ENCODE measurements at places on chromosomes 1 and 21.

GRCh38 chr1:235127203-235127602, 1.4 kb downstream of the TOMM20 start:
- peak overlapping the region; percentile 98 for H3K4me3 ChIP-seq
- peaks cover 30% of the 10 kb centered on the region for H3K4me1 ChIP-seq
- DNase-seq = no peak
- H3K27ac ChIP-seq = peak overlapping the region; percentile 96

- peaks cover 7% of the 10 kb centered on the region for H3K36me3 ChIP-seq
- no peaks in the 10 kb centered on the region for H3K4me1 ChIP-seq
- peaks cover 40% of the 10 kb centered on the region for H3K27me3 ChIP-seq
- no peak for DNase-seq
- H3K27ac ChIP-seq = no peak overlapping the region
Measured at GRCh38 chr1:107964336-107965109, 457 bp downstream of the VAV3 start.

GRCh38 chr1:169027607-169028320, 78.7 kb upstream of the ATP1B1 start:
- DNase-seq = no peak
- no peak overlapping the region for H3K27ac ChIP-seq

GRCh38 chr1:11473491-11474034, 5.4 kb upstream of the DISP3 start:
- peak; percentile 18 for DNase-seq
- no peak overlapping the region for H3K4me3 ChIP-seq
- H3K36me3 ChIP-seq = no peaks in the 10 kb centered on the region
- no peaks in the 10 kb centered on the region for H3K4me1 ChIP-seq
- no peak overlapping the region for H3K27ac ChIP-seq

DNA sequence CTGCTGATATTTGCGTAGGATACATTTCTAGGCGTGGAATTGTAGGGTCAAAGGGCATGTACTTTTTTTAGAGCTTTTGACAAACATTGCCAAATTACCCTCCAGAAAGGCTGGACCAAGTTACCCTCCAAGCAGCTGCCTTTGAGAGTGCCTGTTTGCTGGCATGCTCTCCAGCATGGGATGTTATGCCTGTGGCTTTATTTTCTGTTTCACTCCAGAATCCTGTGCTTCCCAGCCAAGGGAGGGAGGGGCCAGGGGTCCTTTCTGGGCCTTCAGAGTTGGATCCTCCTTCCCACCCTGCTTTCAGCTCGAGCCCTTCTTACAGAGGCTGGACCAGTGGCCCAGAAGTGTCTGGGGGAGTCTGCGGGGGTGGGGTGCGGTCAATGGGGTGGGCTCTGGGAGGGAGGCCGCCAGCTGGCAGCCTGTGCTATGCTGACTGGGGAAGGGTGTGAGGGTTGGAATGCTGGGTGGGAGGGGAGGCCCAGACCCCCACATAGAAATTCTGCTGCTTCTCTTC, 81.2 kb downstream of the EPHB2 start:
- no peak overlapping the region for H3K4me3 ChIP-seq
- peaks cover 24% of the 10 kb centered on the region for H3K4me1 ChIP-seq
- H3K36me3 ChIP-seq = no peaks in the 10 kb centered on the region

GRCh38 chr1:218025454-218025853, 259.6 kb upstream of the RRP15 start:
- H3K27me3 ChIP-seq = no peaks in the 10 kb centered on the region
- H3K4me1 ChIP-seq = no peaks in the 10 kb centered on the region
- no peaks in the 10 kb centered on the region for H3K36me3 ChIP-seq
- DNase-seq = no peak
- H3K27ac ChIP-seq = no peak overlapping the region

GRCh38 chr1:72567521-72567920, 285.2 kb upstream of the NEGR1 start:
- DNase-seq = no peak
- no peaks in the 10 kb centered on the region for H3K36me3 ChIP-seq
- H3K4me3 ChIP-seq = no peak overlapping the region

DNA sequence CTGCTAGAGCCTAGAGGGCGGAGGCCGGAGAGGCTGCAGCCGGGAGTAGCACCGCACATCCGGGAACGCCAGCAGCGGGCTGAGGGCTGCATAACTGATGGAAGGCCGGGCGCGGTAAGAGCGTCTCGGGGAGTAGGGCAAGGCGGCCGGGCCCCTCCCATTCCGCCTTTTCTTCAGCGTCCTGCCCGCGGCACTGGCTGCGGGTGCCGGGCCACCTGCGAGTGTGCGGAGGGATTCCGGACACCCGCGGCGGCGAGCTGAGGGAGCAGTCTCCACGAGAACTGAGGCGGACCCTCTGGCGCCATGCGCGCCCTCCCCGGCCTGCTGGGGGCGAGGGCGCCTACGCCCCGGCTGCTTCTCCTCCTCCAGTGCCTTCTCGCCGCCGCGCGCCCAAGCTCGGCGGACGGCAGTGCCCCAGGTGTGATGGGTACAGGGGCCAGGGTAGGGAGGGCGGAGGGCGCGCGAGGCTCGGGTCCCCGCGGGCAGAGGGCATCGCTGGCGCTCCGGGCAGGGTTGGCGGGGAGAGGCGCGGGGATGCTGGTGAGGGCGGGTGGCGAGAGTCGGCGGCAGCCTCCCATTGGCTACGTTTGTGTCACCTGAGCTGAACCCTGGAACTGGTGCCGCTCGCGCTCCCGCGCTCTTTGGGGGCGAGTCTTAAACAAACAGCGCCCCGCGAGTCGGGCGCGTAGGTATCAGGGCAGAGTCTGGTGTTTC, 334.4 kb downstream of the SRGAP2C start:
- DNase-seq = peak; percentile 70
- H3K4me1 ChIP-seq = peaks cover 24% of the 10 kb centered on the region
- H3K27ac ChIP-seq = peak overlapping the region; percentile 76
- peaks cover 16% of the 10 kb centered on the region for H3K36me3 ChIP-seq
- no peaks in the 10 kb centered on the region for H3K27me3 ChIP-seq

DNA sequence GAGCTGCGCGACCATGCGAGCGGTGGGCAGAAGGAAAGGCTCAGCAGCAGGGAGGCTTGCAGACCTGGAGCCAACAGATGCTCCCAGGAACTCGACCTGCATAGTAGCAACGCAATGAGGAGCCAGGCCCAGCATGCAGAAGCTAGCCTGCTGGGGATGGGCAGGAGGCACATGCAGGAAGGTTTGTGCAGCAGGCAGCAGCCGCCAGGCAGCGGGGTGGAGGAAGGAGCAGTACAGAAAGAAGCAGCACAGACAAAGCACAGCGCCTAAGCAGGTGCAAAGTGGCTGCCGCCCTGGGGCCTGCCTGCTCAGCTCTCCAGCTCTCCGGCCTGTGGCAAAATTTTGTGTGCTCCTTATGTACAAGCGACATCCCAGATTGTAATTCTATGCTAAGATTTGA, 213.5 kb upstream of the MAP1LC3C start:
- H3K4me1 ChIP-seq = peaks cover 17% of the 10 kb centered on the region
- no peak overlapping the region for H3K4me3 ChIP-seq
- no peaks in the 10 kb centered on the region for H3K36me3 ChIP-seq
- DNase-seq = no peak
- no peak overlapping the region for H3K27ac ChIP-seq

DNA sequence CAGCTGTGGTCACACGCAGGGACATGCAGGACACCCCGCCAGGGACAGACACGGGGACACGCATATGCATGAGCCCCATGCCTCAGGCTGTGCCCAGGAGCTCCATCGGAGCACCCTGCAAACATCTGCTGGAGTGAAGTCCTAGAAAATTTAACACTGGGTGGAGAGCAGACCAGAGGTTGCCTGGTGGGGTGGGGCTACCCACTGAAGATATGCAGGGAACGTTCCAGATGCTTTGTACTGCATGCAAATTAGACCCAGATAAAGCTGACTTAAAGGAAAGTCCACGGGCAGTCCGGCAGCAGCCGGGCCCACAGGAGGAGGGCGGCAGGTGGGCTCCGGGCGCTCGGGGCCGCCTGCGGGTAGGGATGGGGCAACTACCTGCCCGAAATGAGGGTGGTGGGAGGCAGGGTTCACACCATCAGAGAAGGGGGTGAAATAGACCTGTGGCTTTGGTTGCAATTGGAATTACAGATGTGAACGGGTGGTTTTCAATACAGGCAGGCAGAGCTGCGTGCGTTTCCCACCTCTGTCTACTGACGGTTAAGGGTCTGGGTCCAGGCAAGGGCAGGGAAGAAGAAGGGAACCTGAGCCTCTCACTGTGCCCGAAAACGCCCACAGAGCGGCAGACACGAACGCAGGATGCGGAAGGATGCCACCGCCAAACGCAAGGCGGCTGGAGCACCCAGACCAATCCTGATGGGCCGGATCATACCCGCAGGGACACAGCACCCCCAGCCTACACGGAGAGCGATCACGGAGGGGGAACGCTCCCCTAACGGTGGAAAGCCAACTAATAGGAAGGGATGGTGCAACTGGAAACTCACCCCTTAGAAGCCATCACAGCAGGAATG, 21.0 kb downstream of the CFAP74 start:
- no peak for DNase-seq
- H3K4me1 ChIP-seq = no peaks in the 10 kb centered on the region
- H3K27ac ChIP-seq = no peak overlapping the region
- H3K36me3 ChIP-seq = peaks cover 8% of the 10 kb centered on the region

- no peak overlapping the region for H3K4me3 ChIP-seq
- no peak for DNase-seq
- H3K36me3 ChIP-seq = no peaks in the 10 kb centered on the region
Measured at GRCh38 chr1:209030454-209031167, 552.9 kb upstream of the CAMK1G start.

DNA sequence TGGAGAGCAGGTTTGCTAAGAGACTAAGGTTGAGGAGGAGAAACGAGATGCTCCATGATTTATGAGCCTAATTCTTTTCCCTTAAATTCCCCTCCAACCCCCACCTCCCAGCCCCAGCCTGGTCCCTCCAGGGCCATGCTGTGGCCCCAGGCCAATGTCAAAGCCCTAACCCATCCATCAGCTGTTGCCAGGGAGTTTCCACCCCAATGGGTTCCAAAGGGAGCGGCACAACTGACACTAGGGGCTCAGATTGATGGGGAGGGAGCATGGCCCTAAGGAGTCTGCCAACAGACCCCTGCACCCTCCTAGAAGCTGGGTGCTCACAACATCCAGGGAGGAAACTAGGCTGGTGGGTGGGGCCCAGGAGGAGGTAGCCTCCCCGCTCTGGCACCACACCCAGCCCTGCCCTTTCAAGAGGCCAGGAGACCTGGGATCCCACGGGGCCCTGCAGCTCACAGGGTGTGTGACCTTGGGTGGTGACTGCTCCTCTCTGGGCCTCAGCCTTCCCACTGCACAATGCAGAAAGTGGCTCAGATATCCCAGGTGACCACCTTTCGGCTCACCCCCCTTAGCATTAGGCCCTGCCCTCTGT, 12.9 kb downstream of the AHDC1 start:
- no peaks in the 10 kb centered on the region for H3K36me3 ChIP-seq
- no peak overlapping the region for H3K27ac ChIP-seq
- DNase-seq = no peak
- no peak overlapping the region for H3K4me3 ChIP-seq

GRCh38 chr1:32309960-32310359, 18.1 kb downstream of the HDAC1 start:
- no peaks in the 10 kb centered on the region for H3K27me3 ChIP-seq
- H3K4me3 ChIP-seq = no peak overlapping the region
- H3K27ac ChIP-seq = no peak overlapping the region
- peaks cover 28% of the 10 kb centered on the region for H3K4me1 ChIP-seq
- peaks cover 20% of the 10 kb centered on the region for H3K36me3 ChIP-seq

DNA sequence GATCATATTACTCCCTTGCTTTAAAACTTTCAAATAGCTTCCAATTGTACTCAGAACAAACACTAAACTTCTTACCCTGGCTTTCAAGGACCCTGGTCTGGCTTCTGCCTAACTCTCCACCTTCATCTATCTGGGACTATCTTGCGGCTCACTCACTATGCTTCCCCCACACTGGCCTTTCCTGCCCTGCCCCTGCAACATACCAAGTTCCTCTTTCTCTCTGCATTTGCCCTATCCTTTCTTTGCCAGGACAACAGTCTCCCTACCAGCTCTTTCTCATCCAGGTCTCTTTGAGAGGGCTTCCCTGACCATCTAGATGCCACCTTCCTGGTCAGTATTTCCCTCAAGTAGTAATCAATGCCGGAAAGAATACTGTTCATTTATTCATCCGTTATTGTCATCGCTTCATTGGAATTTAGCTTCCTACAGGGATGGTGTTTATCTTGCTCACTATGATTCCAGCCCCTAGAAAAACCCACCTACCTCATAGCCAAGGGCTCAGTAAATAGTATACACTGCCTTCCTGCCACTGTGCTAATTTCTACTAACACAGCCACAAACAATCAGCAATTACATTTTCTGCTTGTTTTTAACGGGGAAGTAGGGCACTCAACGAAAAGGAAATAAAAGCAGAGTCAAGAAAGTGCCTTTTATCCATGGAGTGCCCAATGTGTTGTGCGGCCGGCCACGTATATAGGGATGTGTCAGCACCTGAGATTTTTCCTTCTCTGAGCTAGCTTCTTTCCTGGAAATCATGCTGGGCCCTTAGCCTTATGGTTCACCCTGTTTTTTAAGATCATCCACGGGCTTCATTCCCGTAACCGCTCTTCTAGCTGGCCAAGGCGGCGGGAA, 521 bp upstream of the CDC7 start:
- DNase-seq = no peak
- H3K4me1 ChIP-seq = peaks cover 18% of the 10 kb centered on the region
- no peak overlapping the region for H3K4me3 ChIP-seq
- H3K36me3 ChIP-seq = peaks cover 4% of the 10 kb centered on the region

- peaks cover 5% of the 10 kb centered on the region for H3K36me3 ChIP-seq
- H3K27ac ChIP-seq = no peak overlapping the region
- no peak for DNase-seq
- H3K4me3 ChIP-seq = no peak overlapping the region
Measured at GRCh38 chr1:184696403-184696802, 58.3 kb downstream of the EDEM3 start.

GRCh38 chr1:232950197-232951176, at the start of gene NTPCR:
TSS of gene NTPCR (plus strand) at chr1:232950611. CDS start at chr1:232950711, 100 bp downstream.
- H3K36me3 ChIP-seq = peaks cover 17% of the 10 kb centered on the region
- DNase-seq = peak; percentile 98
- peaks cover 11% of the 10 kb centered on the region for H3K27me3 ChIP-seq
- H3K4me1 ChIP-seq = peaks cover 23% of the 10 kb centered on the region
- peak within 1 kb of the TSS; percentile 91 for H3K4me3 ChIP-seq

DNA sequence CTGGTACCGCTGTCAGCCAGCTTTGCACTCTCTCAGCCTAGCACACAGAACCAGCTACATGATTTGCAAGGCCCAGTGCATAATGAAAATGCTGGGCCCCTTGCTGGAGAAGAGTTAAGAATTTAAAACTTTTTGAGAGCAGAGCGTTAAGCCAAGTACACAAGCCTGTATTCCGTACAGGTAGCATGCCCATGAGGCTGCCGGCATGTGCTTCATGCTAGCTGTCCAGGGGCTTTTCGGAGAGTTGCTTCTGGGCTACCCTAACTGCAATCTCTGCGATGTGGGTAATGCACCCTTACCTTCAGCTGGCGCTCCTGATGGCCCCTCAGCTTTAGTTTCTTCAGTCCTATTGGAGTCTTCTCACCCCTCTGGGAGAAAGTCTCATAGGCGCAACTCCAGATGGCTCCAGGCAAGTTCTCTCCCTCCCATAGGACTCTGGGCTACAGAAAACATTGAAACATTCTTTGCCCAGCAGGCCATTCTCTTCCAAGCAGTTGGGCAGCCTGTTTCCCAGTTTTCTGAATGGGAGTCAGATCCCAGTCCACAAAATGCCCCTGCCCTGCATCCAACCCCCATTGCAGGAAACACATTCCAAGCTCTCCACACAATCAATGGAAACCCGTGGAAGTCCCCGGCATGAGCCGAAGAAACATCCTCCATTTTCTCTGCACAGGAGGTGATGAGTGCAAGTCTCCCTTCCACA, 5.7 kb upstream of the AKT3 start:
- H3K27me3 ChIP-seq = peaks cover 32% of the 10 kb centered on the region
- no peak overlapping the region for H3K4me3 ChIP-seq
- no peak overlapping the region for H3K27ac ChIP-seq

- H3K4me3 ChIP-seq = no peak overlapping the region
- H3K27me3 ChIP-seq = no peaks in the 10 kb centered on the region
- H3K36me3 ChIP-seq = no peaks in the 10 kb centered on the region
Measured at GRCh38 chr1:185497177-185497576, 180.1 kb upstream of the IVNS1ABP start.

Data from Calu3 (cell line).